ENCODE measurements at places on chromosomes 12 and 14. TPM values are rescaled to one million over a fixed set of nuclear protein-coding genes. Genes with fewer than 3 reads are reported as not detected.

The CCDC197 gene
- 1.6 TPM for total RNA-seq

The NCOR2 gene
- total RNA-seq: 142 TPM

The VSIG10 gene
- total RNA-seq: 3.1 TPM

The SLC38A1 gene
- total RNA-seq: 265 TPM

The CLEC7A gene
- total RNA-seq: not detected

The KNTC1 gene
- total RNA-seq: 154 TPM

The TCP11L2 gene
- 30.1 TPM for total RNA-seq

DNA sequence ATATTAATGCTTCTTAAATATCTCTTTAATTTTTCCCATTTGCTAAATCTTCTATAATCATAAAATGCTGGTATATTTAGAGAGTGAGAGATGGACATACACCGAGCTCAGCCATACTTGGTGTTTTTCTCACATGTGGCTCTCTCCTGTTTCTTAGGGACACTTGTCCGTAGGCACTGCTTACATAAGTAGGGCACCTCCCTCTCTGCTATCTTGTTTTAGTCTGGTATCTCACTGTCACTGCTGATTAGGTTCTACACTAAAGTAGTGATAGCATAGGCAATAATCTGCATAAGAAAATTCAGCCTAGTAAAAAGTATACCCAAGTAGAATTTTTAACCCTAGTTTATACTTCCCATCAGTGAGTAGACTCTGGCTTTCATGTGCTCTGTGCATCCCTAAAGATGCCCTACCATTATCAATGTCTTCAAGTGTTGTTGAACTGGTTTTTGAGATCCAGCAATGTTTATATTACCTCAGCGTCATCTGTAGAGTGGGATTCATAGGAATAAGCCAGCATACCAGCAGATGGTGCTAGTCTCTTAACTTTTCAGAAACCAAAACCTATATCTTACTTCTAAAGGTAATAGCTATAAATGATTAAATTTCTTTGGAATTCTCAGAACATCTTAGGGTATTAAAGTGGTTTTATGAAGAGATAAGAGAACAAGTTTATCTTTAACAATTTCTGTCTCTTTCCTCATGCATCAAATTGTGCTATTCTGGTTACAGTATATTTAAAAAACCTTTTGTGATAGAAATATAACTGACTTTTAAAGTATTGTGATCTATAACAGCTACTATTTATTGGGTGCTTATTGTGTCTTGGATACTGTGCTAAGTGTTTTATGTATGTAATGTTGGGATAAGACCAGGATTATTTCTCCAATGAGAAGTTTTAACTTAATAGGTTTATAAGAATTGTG lies 32.9 kb downstream of the ARID2 start:
- DNase-seq: no peak

- no peak for DNase-seq
These were observed 44.1 kb downstream of the PRIMA1 start for GRCh38 chr14:93744176-93744575.

DNA sequence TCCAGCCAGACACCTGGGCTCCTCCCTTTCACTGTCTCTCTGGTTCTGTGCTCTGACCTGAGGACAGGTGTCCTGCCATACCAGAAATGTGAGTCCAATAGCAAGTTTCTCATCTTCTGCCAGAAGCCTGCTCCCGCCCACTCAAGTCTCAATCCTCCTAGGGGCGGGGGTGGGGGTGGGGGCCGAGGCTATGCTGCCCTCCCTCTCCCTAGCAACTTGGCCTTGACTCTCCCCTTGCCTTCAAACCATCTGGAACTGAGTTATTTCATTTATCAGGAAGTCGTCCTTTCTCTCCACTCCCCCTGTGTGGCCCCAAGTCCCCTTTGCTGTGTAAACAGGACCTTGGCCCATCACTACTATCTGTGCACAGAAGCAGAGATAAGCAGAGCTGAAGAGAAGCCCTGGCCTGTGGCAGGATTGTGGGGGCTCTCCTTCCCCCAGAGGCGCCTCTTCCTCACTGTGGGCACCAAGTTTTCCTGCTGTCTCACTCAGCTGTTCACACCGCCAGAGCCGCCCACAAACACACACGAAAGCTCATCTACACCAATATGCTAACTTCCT lies 117.1 kb downstream of the DPF3 start:
- no peak for DNase-seq

DNA sequence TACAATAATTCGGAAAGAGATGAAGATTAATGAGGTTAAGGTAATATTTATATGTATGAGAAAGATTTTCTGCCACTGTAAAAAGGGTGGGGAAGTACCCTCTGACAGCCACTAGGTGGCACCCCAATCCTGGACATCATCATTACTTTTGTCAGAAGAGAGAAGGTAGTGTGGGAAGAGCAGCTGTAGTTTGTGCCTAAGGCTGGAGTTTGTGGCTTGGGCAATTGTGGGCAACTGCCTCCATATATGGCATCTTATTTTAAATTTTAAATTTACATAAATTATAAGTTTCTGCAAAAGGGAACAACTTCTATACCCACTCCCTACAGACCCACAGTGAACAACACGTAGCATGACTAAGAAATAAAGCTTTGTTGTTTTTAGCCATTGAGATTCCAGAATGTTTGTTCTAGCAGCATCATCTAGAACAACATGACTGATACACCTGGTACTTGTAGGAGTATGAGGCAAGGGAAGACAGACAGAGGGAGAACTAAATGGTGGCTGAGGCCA lies 34.4 kb upstream of the SYCP3 start:
- peak; percentile 71 for DNase-seq

GRCh38 chr14:88154926-88155325 lies 150.0 kb downstream of the GPR65 start:
- no peak for DNase-seq

DNA sequence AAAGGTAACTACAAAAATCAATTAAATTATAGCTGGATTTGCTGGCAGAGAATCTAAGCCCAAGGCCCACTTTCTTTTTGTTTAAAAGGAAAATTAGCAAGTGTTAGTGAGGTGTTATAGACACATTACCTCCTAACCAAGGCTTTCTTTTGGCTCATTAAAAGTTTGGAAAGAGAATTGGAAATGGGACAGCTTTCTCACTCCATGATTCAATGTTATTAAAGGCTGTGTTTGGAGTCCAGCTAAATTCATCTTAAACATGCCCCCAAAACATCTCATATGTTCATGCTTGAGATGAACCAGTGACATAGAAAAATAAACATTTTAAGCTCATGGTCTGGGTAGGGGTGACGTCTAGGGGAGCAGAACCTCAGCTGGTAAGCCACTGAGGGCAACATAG lies 13.4 kb upstream of the PGF start:
- DNase-seq: no peak

DNA sequence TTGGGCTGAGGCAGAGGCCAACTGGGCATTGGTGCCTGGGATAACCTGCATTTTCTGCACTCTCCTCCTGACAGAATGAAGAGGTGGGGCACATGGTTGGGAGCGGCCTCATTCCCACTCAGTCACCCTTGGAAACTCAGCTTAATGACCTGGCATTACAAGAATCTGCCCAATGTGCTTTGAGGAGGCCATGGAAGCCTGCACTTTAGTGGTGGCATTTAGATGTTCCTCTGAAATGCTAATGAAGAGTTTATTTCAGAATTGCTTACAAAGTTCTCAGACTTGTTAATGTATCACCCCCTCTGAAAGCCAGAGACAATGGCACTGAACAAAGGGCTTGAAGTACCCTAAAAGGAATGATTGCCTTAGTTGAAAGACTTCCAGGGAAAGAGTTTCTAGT lies 71.4 kb upstream of the PARP11 start:
- DNase-seq: no peak

DNA sequence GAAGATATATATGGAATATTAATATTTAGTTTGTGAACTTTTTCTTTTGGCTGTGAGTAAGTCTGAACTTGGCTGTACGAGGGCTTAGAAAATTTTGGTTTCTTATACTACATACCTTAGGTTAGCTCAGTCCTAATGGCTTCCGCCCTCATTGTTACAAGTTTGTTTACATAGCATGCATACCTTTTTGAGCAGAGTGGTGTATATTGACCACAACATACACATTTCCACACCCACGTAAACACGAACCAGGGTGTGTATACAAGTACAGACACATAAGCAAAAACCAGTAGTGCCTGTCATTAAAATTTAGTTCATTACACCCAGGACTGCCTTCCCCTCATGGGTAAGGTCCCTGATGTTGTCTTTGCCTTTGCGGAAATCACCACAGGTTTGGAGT lies 230.2 kb upstream of the RGS6 start:
- no peak for DNase-seq

DNA sequence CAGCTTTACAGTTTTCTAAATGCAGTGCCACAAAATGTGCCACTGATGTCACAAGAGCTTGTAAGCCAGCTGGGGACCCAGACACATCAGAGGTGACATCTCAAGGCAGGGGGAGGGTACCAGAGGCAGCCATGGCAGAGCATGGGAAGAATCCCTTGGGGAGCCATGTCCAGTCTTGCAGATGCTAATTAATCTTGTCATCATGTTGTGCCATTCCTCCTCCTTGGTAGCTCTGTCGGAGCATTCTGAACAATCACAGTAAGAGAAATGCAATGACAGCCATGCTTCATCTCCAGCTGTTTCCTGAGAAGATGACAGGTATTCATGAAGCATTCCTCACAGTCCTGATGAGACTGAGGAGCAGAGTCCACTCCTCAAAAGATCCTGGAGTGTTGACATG lies 287.9 kb downstream of the RPAP3 start:
- no peak for DNase-seq

DNA sequence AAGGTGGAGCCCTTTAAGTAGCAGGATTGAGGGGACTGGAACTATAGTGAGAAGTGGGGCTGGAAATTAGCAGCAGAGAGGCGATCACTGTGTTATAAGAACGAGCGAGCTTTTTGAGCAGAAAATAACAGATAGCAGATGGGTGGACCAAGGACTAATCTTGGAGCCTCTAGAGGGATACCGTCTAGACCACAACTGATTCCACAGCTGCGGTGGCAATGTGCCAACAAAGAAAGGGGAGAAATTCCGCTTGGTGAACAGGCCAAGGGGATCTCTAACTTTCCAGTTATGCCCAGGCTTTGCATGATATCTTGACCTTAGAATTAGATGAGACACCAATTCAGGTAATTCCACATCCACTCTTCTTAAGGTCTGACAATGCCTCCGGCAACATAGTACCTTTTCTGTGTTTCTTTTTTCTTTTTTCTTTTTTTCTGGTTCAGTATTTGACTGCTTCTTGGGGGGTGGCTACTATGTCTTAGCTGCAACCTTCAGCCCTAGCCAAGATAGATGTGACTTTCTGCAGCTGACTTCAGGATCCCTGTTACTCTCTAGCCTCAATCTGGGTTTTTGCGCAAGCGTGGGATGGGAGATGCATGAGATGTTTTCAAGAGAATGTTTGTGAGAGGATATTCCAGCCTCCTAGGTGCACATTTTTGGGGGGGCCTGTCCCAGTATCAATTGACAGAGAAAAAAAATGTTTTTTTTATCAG lies 143.4 kb upstream of the CPSF6 start:
- no peak for DNase-seq

GRCh38 chr14:63896278-63896720 lies 43.5 kb downstream of the SYNE2 start:
- no peak for DNase-seq

GRCh38 chr12:20132818-20133217 lies 235.5 kb upstream of the PDE3A start:
- no peak for DNase-seq

- peak; percentile 86 for DNase-seq
These were observed 38.9 kb downstream of the DAD1 start for GRCh38 chr14:22549981-22550673.

DNA sequence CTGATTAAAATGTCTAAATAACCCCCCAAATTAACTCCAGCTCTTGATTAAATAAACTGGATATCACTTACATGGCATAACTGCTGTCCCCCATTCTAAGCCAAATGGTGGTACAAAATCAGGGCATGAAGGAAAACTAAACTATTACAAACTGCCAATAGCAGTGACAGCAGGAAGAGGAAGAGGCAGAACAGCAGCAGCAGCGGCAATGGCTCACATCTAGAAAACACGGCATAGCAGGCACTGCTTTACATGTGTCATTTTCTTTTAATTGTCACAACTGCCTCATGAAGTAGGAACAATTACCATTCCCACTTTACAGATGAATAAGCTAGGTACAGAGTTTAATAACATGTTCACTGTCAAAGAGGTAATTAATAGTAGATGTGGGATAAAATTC lies 92.0 kb downstream of the EPS8 start:
- DNase-seq: no peak

- no peak for DNase-seq
These were observed 10.1 kb downstream of the LTB4R start for GRCh38 chr14:24321212-24321975.

DNA sequence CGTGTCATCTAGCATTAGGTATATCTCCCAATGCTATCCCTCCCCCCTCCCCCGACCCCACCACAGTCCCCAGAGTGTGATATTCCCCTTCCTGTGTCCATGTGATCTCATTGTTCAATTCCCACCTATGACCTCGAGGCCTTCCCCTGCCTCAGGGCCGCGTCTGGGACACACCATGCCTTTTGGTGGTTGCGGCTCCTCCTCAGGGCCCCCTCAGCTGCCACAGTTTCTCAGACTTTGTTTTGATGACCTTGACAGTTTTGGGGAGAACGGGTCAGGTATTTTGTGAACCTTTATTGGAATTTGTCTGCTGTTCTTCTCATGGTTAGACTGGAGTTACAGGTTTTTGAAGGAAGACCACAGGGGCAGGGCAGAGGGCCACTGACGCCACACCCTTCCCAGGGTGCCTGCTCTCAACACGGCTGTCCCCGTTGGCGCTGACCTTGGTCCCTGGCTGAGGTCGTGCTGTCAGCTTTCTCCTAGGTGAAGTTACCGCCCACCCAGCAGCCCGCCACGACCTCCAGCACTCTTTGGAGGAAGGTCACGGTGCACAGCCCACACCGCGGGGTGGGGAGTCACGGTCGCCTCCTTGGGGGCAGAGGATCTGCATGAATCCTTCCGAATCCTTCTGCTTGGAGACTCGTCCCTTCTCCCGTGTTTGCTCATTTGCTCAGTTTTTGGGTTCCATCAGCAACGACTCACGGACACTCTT lies 130.5 kb downstream of the KIF26A start:
- no peak for DNase-seq

DNA sequence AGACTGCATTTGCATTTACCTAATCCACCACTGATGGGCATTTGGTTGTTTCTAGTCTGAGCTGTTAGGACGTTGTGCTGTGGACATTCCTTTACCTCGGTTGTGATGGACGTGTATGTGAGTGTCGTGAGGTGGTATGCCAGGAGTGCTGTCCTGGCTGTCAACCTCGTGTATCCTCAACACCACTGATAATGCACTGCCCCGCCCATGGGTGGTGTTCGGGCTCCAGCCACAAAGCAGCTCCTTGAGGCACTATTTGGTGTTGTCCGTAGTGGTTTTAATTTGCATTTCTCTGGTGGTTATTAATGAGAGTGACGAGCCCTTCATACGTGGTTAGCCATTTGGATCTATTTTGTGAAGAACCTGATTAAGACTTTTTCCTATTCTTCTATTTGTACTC lies 87.6 kb downstream of the PPP2R5C start:
- no peak for DNase-seq

GRCh38 chr12:109944561-109945359 lies 44.7 kb downstream of the TCHP start:
- no peak for DNase-seq

GRCh38 chr12:104748790-104749189 lies 209.3 kb downstream of the SLC41A2 start:
- no peak for DNase-seq
